ENCODE measurements at places on chromosomes 3 and 15.

- DNase-seq = no peak
Observed at GRCh38 chr3:11576453-11576852, 67.3 kb downstream of the VGLL4 start.

GRCh38 chr3:33034601-33035000, 62.3 kb downstream of the GLB1 start:
- DNase-seq = no peak

GRCh38 chr15:93051236-93052089, 37.5 kb downstream of the RGMA start:
- DNase-seq = no peak

DNA sequence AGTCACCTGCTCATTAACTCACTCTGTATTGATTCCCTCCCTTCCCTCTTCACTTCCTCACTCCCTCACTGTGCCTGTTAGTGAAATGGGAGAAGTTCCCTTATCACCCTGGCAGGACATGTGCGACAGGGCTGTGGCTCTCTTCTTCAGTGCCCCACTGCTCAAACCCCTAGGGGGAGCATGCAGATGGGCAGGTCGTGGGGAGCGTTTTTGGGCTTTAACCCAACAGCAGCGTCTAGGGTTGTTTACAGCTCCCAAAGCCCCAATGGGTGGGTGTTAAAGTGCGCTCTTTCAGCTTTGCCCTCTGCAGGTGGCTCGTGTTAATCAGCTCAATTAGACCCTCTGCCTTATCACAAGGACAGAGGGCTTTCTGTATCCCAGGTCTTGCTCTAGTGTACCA, 447.8 kb upstream of the PROK2 start:
- no peak for DNase-seq

DNA sequence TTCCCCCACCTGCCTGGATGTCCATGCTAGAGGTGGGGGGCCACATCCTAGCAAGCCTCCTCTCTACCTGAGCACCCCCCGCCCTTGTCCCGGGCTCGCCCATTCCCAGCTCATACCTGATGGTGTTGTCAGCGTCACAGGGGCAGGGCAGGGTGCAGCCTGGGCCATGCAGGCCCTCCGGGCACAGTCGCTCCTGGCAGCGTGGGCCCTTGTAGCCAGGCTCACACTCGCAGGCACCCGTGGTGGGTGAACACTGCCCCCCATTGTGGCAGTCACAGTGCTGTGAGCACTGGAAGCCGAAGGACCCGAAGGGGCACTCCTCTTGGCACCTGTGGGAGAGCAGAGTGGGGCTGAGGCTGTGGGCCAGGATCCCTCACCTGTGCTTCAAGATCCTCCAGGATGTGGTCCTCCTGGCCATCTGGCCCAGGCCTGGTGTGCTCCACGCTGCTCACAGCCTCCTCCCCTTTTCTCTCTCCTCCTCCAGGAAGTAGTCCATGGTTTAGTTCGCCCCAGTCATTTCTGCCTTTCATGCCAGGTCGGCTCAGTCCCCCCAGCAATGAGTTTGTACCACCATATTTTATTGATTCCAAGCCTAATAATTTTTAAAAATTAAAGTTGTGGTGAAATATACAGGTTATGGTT, 95.6 kb downstream of the RAB11A start:
- no peak for DNase-seq

DNA sequence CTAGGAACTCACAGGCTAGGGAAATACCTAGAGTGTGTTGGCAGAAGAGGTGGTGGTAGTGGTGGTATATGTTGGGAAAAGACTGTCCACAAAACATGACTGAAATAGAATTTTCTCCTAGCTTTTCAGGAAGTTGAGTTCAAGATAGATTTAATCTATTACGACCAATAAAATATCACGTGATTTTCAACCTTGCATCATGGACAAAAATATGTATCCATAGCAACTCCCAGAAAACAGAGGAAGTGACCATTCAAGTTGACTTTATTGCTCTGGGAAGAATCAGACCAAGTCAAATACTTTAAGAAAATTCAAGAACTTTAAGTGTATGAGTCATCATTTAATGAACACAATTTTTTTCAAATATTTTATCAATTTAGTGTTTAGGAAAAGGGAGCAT, 347.0 kb upstream of the ZNF385D start:
- no peak for DNase-seq
